ENCODE measurements at places on chromosomes 1 and 21.

DNA sequence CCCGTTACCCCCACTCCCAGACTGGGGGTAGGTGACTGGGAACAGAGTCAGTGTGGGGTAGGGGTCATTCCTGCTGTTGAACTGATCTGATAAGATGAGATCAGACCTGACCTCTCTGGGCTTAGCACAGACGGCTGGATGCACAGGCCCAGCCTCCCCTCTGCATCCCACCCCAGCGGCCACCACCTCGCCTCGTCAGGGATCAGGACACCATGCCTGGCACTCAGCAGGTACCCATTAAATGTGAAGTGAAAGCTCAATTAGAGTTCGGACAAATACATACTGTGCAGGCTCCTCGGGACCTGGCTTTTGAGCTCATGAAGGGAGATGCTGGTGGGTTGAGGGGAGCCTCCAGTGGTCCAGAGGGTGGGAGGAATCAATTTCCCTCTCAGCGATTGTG lies 15.7 kb downstream of the SOX13 start:
- no peaks in the 10 kb centered on the region for H3K36me3 ChIP-seq
- H3K27me3 ChIP-seq = no peaks in the 10 kb centered on the region
- H3K4me1 ChIP-seq = peaks cover 38% of the 10 kb centered on the region
- no peak for DNase-seq
- no peak overlapping the region for H3K4me3 ChIP-seq

DNA sequence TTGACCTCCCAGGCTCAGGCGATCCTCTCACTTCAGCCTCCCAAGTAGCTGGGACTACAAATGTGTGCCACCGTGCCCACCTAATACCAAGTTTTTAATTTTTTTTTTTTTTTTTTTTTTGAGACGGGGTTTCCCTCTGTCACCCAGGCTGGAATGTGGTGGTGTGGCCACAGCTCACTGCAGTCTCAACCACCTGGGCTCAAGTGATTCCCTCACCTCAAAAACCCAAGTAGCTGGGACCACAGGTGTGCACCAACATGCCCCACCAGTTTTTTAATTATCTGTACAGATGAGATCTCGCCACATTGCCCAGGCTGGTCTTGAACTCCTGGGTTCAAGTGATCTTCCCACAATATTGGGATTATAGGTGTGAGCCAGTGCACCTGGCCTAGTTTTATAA lies 22.7 kb downstream of the PTP4A2 start:
- no peak overlapping the region for H3K27ac ChIP-seq
- no peak for DNase-seq
- H3K27me3 ChIP-seq = no peaks in the 10 kb centered on the region
- H3K36me3 ChIP-seq = peaks cover 23% of the 10 kb centered on the region
- peaks cover 4% of the 10 kb centered on the region for H3K4me1 ChIP-seq

GRCh38 chr1:243217349-243217748 lies 37.7 kb downstream of the CEP170 start:
- H3K36me3 ChIP-seq = peaks cover 22% of the 10 kb centered on the region
- H3K27ac ChIP-seq = no peak overlapping the region
- DNase-seq = no peak
- H3K4me3 ChIP-seq = no peak overlapping the region
- peaks cover 2% of the 10 kb centered on the region for H3K4me1 ChIP-seq

DNA sequence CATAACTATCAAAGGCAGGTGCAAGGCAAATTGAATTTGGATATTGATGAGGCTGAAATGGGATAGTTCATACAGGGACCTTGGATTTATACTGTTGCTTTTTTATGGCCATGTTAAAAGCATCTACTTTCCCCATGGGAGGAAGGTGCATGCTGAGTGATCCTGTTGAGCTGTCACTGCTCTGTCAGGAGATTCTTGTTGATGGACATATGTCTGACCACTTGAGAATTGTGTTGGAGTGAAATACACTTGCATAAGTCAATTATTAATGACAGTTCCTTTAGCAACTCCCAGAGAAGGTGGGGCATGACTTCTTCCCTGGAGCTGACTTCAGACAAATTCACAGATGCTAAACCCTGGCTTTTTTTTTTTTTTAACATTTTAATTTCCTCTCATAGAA lies 58.4 kb upstream of the DYNLT5 start:
- DNase-seq = no peak
- no peak overlapping the region for H3K4me3 ChIP-seq
- no peaks in the 10 kb centered on the region for H3K27me3 ChIP-seq
- no peak overlapping the region for H3K27ac ChIP-seq
- no peaks in the 10 kb centered on the region for H3K4me1 ChIP-seq

GRCh38 chr1:81781749-81782148 lies 19.0 kb upstream of the ADGRL2 start:
- H3K4me1 ChIP-seq = no peaks in the 10 kb centered on the region
- no peak overlapping the region for H3K4me3 ChIP-seq
- no peaks in the 10 kb centered on the region for H3K36me3 ChIP-seq

DNA sequence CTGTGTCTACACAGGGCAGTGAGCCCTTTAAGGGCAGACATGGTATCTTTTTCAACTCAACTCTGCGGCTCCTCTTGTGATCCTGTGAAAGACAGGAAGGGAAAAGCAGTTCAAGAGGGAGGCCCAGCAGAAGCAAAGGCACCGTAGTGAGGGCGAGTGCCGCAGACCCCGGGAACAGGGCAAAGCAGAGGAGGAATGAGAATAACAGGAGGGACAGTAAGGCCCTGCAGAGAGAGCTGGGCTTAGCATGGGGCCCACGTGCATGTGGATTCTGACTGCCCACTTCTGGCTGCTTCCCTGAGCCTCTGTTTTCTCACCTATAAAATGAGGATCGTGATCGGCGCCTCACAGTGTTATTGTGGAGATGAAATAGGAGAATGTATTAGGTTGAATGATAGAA lies 409.3 kb downstream of the PTPRU start:
- DNase-seq = no peak
- H3K36me3 ChIP-seq = no peaks in the 10 kb centered on the region
- H3K27ac ChIP-seq = no peak overlapping the region
- no peaks in the 10 kb centered on the region for H3K27me3 ChIP-seq
- no peak overlapping the region for H3K4me3 ChIP-seq
- no peaks in the 10 kb centered on the region for H3K4me1 ChIP-seq

DNA sequence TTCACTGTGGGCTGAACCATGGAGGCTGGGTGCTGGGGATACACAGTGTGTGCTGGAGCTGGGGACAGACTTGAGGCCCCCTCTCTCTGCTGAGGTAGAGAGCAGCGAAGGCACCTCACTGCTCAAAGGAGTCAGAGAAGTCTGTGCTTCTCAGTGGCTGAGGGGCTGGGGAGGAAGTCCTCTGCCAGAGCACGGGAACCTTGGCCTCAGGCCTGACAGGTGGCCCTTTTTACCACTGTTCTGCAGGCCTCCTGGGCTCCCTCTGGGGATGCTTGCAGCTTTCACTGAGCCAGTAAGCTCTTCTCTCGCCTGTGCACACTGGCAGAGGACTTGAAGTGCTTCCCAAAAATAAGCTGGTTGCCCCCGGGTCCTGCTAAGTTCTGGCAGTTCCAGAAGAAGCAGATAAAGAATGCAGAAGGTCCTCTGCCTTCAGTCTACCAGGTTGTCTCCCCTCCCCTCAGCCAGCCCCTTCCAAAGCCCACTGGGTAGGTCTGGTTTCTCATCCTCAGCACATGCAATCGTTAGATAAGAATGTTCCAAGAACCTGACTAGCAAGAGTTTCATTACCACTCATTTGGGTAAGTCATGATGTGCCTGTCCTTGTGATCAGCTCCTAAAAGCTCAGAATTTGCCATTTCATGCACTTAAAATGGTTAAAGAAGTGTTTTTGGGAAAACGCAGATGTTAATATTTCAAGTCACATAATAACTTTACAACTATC lies 53.9 kb downstream of the TENT5C start:
- no peaks in the 10 kb centered on the region for H3K27me3 ChIP-seq
- H3K4me3 ChIP-seq = no peak overlapping the region
- H3K27ac ChIP-seq = no peak overlapping the region
- H3K4me1 ChIP-seq = peaks cover 4% of the 10 kb centered on the region
- DNase-seq = peak; percentile 59

DNA sequence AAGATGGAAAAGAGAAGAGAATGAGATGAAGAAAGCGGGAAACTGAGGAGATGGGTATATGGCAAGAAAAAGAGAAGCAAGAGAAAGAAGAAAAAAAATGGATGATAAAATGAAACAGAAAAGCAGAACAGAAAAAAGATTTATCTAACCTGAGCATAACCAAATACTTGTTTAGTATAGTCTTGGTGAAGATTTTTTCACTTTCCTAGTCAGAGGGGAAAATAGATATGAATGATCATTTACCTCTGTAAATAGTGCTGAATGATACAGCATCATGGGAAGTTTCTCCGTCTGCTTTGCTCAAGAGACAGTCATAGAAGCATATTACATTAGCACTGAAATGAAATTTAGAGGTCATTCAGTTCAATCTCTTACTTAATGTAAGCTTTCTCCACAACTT lies 36.1 kb upstream of the PLPPR4 start:
- DNase-seq = no peak
- no peaks in the 10 kb centered on the region for H3K36me3 ChIP-seq
- no peak overlapping the region for H3K27ac ChIP-seq
- no peaks in the 10 kb centered on the region for H3K27me3 ChIP-seq
- H3K4me3 ChIP-seq = no peak overlapping the region
- H3K4me1 ChIP-seq = no peaks in the 10 kb centered on the region

DNA sequence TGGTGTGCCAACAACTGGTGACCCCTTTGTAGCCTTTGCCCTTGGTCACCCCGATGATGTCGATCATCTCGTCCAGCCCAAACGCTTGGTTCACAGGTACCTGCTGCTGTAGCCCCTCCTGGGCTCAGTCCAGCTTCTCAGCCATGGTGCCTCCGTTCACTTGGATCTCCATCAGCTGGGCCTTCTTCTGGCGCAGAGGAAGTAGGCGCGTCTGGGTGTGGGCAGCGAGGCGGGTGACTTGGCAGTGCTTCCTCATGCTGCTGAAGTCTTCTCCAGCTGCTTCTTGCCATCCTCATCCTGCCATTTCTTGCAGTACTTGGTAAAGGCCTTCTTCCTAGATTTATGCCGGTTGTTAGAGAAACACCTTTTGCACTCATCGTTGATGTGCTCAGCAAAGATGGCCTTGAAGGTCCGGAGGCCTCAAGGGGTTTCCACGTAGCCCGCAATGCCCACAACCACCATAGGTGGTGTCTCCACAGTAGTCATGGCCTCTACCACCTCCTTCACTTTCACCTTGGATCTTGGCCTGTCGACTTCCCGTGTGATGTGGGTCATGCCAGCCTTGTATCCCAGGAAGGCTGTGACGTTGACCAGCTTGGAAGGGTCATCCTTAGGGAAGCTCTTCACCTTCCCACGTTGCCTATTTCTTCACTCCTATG lies 13.0 kb downstream of the DOP1B start:
- H3K4me1 ChIP-seq = no peaks in the 10 kb centered on the region
- DNase-seq = no peak
- H3K27ac ChIP-seq = no peak overlapping the region
- H3K36me3 ChIP-seq = no peaks in the 10 kb centered on the region

DNA sequence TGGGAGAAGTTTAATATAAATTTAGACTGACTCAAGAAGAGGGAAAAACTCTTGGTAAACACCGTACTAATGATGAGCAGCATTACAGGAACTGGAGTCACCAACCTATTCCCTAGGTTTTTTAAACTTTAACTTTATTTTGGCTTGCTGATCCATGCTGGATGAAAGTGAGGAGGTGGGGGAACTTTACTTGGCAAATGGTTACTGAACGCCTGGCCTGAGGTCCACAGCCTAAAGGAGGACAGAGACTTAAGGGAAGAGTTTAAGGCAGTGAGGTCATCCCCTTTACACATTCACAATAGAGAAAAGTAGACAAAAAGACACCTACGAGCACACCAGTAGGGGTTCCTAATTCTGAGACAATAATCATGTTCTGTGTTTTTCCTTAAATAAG lies 25.6 kb upstream of the A3GALT2 start:
- DNase-seq = no peak
- H3K36me3 ChIP-seq = peaks cover 4% of the 10 kb centered on the region
- H3K27me3 ChIP-seq = no peaks in the 10 kb centered on the region
- H3K4me3 ChIP-seq = no peak overlapping the region
- peaks cover 36% of the 10 kb centered on the region for H3K4me1 ChIP-seq

- H3K4me3 ChIP-seq = no peak overlapping the region
- no peak overlapping the region for H3K27ac ChIP-seq
- no peak for DNase-seq
These were observed 43.1 kb downstream of the WARS2 start for GRCh38 chr1:119097380-119097779.

- peaks cover 6% of the 10 kb centered on the region for H3K4me1 ChIP-seq
- no peak overlapping the region for H3K27ac ChIP-seq
- no peak for DNase-seq
- H3K36me3 ChIP-seq = no peaks in the 10 kb centered on the region
These were observed 948 bp upstream of the COP1 start for GRCh38 chr1:176208034-176208433.

DNA sequence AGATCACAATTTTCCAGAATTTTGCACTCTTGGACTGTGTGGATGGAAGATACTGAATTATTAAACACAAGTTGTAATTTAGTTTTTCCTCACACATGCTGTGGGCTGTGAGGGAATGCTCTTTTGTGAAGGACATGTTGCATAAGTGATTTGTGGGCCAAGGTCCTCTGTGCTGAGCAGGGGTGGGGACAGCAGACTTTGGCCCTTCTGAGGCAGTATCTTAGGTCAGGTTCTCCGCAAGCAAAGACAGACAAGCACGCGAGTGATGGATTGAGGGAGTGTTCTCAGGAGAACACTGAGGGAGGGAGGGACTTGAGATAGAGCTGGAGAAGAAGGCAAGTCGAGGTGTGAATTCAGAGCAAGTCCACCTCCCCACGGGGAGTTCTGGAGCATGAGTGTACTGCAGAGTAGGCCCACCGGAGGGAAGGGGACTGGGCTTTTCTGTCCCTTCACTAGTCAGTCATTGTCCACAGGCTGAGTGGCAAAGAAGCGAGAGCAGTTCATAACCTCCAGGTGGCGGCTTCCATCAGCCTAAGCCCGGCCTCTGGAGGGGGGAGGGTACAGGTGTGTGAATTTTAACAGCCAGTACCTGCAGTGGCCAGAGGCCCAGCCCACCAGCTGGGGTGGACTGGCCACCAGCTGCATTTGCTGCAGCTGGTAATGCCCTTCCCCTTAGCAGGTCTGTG lies 19.1 kb upstream of the CD101 start:
- no peak for DNase-seq
- H3K4me1 ChIP-seq = peaks cover 1% of the 10 kb centered on the region
- H3K4me3 ChIP-seq = no peak overlapping the region
- H3K27me3 ChIP-seq = no peaks in the 10 kb centered on the region
- H3K36me3 ChIP-seq = no peaks in the 10 kb centered on the region

- H3K27me3 ChIP-seq = no peaks in the 10 kb centered on the region
- no peaks in the 10 kb centered on the region for H3K4me1 ChIP-seq
- no peak for DNase-seq
- H3K36me3 ChIP-seq = no peaks in the 10 kb centered on the region
- no peak overlapping the region for H3K27ac ChIP-seq
- H3K4me3 ChIP-seq = no peak overlapping the region
These were observed 23.4 kb downstream of the ZNF281 start for GRCh38 chr1:200386416-200386815.

DNA sequence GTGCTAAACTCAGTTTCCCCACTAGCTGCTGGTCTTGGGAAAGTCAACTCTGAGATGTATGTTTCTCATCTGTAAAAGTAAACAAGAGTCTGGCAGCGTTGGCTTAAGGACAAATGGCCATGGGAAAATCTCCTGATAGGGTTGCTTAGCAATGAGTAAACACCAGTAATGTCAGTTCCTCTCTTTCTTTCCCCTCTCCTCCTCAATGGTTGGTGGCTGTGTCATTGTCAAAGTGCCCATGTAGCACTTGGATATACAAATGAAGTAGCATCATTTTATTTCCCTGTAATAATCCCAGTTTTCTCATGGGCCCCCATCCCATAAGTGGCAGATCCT lies 2.2 kb upstream of the FYB2 start:
- peak; percentile 90 for DNase-seq
- H3K27ac ChIP-seq = no peak overlapping the region
- peaks cover 10% of the 10 kb centered on the region for H3K4me1 ChIP-seq
- no peaks in the 10 kb centered on the region for H3K27me3 ChIP-seq
- H3K4me3 ChIP-seq = no peak overlapping the region
- no peaks in the 10 kb centered on the region for H3K36me3 ChIP-seq

All from lung (tissue), 17 donors.